ENCODE measurements at places on chromosomes 1 and 21.

- no peak for DNase-seq
Measured at GRCh38 chr1:39540504-39541031, 36.0 kb downstream of the PABPC4 start.

- DNase-seq = no peak
Measured at GRCh38 chr1:240524356-240525069, 87.4 kb downstream of the GREM2 start.

DNA sequence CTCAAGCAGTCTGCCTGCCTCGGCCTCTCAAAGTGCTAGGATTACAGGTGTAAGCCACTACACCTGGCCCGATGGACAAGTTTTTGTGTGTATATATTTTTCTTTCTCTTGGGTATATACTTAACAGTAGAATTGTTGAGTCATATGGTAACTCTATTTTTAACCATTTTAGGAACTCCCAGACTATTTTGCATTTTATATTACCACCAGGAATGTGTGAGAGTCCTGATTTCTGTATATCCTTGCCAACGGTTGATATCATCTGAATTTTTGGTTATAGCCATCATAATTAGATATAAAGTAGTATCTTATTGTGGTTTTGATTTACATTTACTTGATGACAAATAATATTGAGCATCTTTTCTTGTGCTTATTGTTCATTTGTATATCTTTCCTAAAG lies 20.7 kb downstream of the FNBP1L start:
- no peak for DNase-seq

DNA sequence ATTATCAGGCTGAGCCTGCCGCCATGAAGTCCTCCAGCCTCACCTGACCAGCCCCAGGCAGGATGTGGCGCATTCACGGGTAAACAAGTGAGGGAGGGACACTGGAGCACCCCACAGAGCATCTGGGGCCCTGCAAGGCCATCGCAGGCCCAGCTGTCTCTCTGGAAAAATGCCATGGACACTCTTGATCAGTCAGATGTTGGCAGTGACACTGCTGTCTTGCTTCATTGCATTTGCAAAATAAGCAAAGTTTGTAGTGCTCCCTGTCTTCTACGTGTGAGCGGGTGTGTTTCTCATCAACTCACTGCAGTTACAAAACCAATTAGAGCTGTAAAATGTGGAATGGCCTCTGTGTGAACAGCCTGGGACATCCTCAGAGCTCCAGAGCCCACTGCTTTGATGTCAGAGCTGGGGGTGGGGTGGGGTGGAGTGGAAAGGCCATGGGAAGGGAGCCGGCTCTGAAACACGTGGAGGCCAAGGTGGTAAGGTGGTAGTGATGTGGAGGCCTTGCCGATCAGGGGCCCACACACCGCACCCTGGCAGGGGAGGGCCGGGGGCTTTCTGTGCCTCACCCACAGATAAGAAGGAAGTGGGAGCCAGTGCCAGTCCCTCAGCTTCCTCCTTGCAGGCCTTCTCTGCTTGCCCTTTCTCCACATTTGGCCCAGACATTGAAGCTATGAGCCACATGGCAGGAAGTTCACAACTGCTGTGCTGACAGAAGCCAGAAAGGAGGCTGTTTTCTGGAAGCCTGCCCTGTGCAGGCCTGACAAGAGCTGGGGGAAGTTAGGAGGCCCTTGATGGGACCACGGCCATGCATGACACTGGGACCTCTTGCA lies 254.9 kb downstream of the RHOU start:
- DNase-seq = no peak

DNA sequence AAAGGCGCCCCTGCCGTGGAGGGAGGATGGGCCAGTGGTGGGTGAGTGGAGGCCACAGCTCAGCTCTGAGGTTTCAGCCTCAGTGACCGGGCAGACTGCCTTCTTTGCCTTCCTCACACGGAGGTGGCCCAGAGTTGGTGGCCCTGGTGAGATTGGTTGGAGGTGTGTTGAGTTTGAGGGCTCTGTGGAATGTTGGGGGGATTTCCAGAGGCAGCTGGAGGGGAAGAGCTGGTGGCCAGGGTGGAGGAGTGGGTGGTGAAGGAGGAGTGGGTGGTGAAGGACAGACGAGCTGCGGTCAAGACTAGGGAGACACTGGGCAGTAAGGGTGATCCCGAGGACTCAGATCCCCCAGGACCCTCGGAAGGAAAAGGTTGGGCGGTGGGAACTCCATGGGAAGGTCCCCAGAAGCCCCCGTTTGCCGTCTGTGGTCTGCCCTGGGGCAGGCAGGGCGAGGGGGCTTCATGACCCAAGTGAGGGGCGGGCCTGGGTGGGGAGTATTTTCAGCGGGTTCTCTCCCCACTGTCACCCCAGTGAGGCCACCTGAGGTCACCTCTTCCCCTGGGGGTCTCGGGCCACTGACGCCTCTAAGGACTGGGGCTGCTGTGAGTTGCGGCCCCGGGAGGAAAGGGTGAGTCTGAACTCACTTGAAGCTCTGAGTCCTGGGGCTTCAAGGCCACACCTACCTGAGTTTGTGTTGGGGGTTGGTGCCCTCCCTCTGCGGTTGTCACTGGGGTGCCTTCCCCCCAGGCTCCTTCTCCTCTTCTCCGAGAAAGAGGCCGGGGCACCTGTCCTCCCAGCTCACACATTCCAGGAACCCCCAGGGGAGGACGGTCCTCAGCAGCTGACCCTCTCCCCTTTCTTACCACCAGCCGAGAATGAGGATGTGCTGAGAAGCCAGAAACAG lies 22.7 kb upstream of the PIK3CD start:
- peak; percentile 34 for DNase-seq

GRCh38 chr1:183837062-183837461 lies 32.1 kb downstream of the RGL1 start:
- no peak for DNase-seq

GRCh38 chr1:31041529-31041928 lies 24.0 kb downstream of the PUM1 start:
- DNase-seq = no peak

DNA sequence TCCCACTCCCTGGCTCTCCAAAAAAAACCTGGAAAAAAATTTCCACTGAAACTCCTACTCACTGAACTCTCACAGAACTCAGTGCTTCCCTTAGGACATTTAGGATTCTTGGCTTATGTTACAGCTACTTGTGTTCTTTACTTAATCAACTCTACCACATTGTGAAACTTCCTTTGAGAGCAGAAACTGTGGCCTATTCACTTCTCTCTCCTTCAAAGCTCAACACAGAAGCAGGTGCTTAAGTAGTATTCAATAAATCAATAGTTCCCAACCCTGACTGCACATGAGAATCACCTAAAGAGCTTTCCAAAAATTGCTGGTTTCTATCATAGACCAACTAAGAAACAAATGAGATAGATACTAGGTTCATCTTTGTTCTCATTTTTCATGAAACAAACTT lies 67.9 kb upstream of the DMRTA2 start:
- DNase-seq = no peak

- DNase-seq = no peak
Measured at GRCh38 chr1:174678657-174679056, 230.9 kb downstream of the GPR52 start.

- no peak for DNase-seq
Measured at GRCh38 chr1:173866413-173867115, 1.2 kb downstream of the GAS5 start.

- no peak for DNase-seq
Measured at GRCh38 chr1:212207822-212208520, 77.2 kb upstream of the PPP2R5A start.

Data from stimulated activated CD4-positive, alpha-beta T cell treated with anti-CD3 and anti-CD28 coated beads, Interleukin-1b, Interleukin-23, amount 100 ng/mL, for 4 hours (primary cell).